T-helper 1 cell (primary cell): ENCODE measurements at places on chromosomes 4 and X.
A peak's percentile ranks its signal among the peaks of the same experiment; 100 is the strongest.

GRCh38 chr4:40046311-40046980, 10.2 kb upstream of the N4BP2 start:
- no peak for DNase-seq

- DNase-seq = no peak
Measured at GRCh38 chr4:176358083-176358469, 38.3 kb downstream of the SPCS3 start.

DNA sequence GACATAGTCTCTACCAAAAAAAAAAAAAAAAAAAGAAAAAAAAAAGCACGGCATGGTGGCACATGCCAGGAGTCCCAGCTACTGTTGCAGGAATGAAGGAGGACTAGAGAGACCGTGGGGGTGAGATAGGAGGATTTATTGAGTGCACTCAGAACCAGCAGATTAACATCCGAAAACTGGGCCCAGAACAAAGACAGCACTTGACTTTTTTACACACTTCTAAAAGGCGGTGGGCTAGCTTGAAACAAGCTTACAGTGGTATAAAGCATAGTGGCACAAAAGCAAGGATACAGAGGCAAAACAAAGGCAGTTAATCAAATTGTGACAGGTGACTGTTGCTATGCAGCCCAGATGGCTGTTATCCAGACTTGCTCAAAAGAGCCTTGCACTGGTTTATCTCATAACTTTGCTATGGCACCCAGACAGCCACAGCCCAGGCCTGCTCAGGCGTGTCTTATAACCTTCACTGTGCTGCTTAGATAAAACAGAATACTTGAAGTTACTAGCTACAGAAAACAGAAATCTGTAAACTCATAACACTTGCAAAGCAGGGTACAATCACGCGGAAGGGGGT, 9.9 kb upstream of the PI4K2B start:
- DNase-seq = no peak

GRCh38 chr4:108730579-108730978, 32.3 kb downstream of the ETNPPL start:
- no peak for DNase-seq

- no peak for DNase-seq
Measured at GRCh38 chrX:113929004-113929403, 654.9 kb upstream of the HTR2C start.

- DNase-seq = no peak
Measured at GRCh38 chr4:105956569-105956968, 61.3 kb downstream of the NPNT start.

GRCh38 chrX:49276671-49277534, 7.3 kb downstream of the PPP1R3F start:
- no peak for DNase-seq

GRCh38 chrX:16903274-16904022, 33.3 kb upstream of the RBBP7 start:
- no peak for DNase-seq

DNA sequence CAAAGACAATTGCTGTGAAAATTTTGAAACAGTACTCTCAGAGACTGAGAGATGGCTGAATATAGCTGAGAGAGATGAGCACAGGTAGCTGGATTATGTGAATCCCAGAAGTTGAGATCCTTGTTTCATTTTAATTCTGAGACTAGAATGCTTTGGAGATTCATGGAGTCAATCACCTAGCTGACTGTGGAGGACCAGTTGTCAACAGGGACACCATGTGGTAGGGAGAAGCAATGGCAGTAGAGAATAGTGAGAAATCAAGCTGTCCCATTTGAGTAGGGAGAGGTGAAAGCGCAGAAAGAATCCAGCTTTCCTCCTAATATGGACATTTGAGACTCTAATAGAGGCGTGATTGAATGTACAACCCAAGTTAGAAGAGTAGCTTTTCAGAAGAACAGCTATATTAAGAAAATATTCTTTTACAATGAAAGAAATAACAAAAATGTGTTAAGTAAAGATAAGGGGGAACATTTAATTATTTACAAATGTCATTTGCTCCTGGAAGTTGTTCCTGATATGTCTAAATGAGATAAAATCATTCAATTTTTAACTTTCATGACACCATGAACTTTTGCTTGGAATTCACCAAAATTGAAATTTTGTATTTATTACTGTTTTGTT, 30.3 kb upstream of the GLRB start:
- DNase-seq = no peak

GRCh38 chr4:159003420-159004253, 99.2 kb upstream of the RAPGEF2 start:
- DNase-seq = no peak

DNA sequence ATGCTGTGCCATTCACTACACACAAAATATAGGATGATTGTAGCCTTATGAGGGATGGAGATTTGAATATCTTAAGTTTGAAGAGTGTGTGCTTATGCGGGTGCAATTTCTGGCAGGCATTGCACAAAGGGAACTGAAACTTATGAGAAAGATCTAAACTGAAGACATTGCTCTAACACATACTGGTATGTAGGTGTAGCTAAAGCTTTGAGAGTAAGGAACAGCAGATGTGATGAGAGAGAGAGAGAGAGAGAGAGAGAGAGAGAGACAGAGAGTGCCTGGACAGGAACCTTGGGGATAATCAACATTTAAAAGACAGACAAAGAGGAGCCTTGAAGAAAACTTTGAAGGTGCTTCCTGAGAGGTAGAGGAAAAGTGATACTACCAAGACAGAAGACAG, 379.7 kb downstream of the SPRY1 start:
- DNase-seq = no peak

DNA sequence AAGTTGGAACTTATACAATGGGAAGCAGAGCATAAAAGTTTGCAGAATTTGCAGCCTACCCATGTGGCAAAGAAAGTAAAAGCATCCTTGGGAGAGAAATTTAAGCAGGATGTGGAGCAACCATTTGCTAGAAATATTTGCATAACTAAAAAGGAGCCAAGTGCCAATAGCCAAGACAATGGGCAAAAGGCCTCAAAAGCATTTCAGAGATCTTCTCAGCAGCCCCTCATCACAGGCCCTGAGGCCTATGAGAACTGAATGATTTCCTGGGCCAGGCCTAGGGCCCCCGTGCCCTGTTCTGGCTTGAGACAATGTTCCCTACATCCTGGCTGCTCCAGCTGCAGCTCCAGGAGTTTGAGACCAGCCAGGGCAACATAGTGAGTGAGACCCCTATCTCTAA, 25.3 kb upstream of the RAB28 start:
- DNase-seq = no peak

DNA sequence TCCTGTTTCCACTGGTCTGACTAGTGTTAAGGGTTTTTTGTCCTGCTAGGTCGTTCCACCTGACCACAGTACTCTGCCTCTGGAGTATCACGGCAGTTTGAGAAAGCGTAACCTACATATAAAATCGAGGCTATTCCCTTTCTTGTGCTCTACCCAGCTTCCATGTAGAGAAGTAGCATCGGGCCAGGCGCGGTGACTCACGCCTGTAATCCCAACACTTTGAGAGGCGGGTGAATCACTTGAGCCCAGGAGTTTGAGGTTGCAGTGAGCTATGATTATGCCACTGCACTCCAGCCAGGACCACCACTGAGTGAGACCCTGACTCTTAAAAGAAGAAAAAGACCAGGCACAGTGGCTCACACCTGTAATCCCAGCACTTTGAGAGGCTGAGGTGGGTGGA, 7.5 kb downstream of the PPEF1 start:
- DNase-seq = no peak

DNA sequence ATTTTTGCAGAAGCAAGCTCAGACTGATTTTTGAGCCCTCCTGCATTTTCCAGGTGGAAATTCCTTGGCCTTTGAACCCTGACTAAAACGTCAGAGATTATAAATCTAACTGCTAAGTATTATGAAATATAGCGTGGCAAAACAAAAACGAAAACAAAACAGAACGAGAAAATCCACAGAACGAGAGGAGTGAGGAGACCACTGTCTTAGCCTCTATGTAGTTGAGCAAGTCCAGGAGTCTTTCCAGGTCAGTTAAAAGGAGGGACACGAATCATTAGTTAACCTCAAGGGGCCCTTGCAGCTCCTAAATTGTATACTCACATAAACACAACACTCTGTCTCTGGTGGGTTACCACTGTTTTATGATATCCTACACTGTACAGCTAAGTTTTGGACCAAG, 80.2 kb downstream of the SYNPO2 start:
- DNase-seq = no peak

DNA sequence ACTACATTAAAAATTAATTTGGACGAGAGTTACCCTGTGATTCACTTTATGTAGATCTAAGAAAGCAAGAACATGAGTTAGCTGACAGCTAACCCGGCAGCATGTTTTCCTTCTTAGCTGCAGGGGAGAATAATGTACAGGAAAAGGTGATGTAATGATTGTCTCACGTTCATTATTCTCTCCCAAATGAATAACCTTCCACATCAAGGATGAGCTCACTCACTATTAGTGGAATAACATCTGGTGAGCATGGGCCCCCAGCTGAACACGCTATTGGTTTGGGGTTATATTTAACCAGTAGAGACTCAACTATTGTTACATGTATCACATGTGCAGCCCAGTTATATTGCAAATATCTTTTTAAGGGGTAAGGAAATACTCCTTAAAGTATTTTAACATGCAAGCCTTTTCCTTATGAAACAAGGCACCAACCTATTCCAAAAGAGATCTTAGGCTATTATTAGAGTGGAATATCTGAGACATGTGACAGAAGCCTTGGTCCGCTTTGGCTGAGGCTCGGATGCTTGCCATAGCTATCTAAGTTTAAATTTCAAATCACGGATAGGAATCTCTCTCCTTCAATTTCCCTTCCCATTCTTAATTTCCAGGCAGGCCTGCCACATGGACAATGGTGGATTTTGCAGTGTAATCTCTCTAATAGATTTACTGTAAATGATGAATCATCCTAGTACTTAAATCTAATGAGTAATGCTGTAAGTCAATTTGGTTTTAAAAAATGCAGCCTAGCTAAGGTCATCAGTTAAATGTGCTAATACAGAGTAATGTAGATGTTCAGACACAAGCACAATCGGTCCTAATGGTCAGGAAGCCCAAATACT, 99.0 kb upstream of the OTUD4 start:
- DNase-seq = no peak

DNA sequence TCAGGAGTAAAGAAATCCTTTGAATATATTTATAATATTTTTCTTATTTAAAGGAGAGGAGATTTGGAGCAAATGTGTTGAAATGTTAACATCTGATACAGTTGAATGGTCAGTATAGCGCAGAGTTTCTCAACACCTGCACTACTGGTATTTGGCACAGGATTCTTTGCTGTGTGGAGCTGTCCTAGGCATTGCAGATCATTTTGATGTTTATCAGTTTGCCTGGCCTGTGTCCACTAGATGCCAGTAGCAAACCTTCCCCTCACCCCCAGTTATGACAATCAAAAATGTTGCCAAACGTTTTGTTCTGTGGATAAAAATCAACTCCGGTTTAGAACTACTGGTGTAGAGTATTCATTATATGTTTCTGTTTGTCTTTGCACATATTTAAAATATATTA, 765.3 kb upstream of the SLIT2 start:
- no peak for DNase-seq

- no peak for DNase-seq
Measured at GRCh38 chr4:169015186-169015623, 5.2 kb upstream of the CBR4 start.

- no peak for DNase-seq
Measured at GRCh38 chr4:76738086-76738931, 159.6 kb downstream of the SOWAHB start.

GRCh38 chr4:165505958-165506837, 127.4 kb downstream of the CPE start:
- no peak for DNase-seq

- DNase-seq = no peak
Measured at GRCh38 chr4:133058701-133059100, 90.4 kb upstream of the PCDH10 start.

DNA sequence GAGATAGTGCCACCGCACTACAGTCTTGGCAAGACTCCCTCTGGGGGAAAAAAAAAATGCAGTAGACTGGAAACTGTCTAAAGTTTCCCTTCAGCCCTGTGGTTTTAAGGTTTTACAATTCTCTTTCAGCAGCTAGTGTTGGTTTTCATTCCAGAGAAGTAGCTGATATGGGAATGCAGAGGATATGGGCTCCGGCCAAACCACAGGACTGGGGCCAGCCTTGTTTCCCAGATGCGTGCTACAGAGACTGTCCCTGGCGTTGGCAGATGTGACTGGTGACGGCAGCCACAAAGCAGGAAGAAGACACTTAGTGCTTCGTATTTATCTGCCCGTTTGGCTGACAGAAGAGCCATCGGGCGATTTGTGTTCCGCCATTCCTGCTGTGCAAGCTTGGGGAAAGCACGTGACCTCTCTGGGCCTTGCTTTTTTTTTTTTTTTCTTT, 43.2 kb downstream of the ZBTB49 start:
- DNase-seq = no peak

GRCh38 chrX:20363275-20363674, 96.6 kb upstream of the RPS6KA3 start:
- no peak for DNase-seq

DNA sequence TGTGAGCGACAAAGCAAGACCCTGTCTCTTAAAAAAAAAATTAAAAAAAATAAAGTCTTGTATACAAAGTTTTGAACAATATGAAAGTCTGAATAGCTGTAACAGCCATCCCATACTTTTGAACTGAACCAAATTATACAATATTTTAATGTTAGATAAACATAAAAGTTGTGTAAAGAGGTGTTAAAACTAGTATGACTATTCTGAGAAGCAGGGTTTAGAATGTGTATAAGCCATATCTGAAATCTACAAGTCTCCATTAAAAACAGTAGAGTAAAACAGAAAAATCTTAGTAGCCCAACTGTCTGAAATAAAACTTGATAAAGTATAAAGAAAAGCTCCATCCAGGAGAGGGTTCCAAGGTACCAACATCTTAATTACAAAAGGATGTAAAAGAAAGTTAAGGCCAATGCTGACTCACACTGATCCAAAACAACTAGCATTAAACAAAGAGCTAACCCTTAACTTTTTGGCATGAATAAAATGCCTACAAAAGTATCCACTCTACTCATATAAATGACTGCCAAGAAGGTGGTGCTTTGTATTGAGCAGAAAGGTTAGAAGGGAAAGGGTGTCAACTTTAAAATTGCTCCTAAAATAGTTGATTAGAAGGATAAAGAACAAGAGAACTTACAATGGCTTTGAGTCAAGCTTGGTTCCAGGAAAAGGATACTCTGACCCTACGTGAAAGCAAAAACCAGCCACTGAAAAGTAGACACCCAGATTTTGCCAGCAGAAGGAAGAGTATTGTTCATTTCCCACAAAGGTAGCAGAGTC, 18.5 kb downstream of the CNOT6L start:
- DNase-seq = peak; percentile 23

DNA sequence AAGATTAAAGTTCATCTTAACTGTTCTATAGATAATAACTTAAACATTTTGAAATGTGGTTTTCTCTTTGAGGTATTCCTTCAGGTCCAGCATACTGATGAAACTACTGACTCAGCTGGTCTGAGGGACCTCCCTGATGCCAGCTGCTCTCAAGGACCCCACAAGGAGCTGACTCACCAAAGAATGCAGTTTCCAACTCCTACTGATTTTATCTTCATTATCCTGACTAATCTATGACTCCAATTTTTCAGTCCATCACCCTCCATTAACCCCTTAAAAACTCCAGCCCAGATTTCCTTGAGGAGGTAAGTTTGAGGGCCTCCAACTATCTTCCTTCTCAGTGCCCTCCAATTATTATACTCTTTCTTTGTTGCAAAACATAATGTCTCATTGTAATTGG, 1.4 kb upstream of the UGT2B4 start:
- no peak for DNase-seq

- DNase-seq = no peak
Measured at GRCh38 chr4:164304861-164305260, 449.1 kb upstream of the SMIM31 start.

- DNase-seq = no peak
Measured at GRCh38 chrX:130716781-130717413, 186.1 kb downstream of the ENOX2 start.
